ENCODE measurements at places on chromosomes 4 and X.

- DNase-seq, result peak; percentile 27
Measured at GRCh38 chrX:119118780-119119395, 8.7 kb downstream of the KIAA1210 start.

DNA sequence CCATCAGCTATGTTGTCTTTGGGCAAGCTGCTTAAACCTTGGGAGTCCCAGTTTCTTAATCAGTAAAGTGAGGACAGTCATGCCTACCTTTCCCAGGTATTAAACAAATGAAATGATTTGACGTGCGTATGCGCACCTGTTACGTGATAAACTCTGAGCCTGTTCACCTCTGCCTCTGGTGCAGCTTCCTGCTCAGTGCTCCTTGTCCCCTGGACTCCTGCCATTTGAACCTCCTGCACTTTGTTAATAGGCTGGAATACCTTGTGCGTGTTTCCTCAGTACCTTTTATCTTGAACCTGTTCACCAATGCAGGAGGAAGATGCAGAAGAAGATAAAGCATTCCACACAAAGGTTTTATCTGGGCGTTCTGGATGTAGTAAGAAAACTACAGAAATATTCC, 211.9 kb downstream of the CEP135 start:
- no peak for DNase-seq

DNA sequence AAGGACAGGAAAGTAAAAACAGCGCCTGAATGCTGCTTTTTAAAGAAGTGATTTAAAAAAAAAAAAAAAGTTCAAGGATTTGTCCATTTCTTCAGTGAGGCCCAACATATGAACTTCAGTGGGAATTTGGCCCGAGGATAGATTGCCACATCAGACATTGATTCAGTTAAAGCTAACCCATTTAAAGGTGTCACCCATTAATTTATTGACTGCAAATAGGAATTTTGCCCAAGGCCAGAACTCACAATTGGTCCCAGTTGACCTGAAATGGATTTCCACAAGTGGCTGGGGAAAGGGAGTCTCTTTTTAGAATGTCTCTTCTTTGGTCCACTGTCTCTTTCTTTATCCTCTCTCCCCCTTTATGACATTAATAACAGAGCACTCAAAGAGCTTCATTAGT, 86.5 kb upstream of the RPL34 start:
- DNase-seq, result no peak

- DNase-seq, result no peak
Measured at GRCh38 chrX:107710617-107711391, 64.8 kb downstream of the TSC22D3 start.

- no peak for DNase-seq
Measured at GRCh38 chr4:151147000-151147399, 47.6 kb downstream of the RPS3A start.

DNA sequence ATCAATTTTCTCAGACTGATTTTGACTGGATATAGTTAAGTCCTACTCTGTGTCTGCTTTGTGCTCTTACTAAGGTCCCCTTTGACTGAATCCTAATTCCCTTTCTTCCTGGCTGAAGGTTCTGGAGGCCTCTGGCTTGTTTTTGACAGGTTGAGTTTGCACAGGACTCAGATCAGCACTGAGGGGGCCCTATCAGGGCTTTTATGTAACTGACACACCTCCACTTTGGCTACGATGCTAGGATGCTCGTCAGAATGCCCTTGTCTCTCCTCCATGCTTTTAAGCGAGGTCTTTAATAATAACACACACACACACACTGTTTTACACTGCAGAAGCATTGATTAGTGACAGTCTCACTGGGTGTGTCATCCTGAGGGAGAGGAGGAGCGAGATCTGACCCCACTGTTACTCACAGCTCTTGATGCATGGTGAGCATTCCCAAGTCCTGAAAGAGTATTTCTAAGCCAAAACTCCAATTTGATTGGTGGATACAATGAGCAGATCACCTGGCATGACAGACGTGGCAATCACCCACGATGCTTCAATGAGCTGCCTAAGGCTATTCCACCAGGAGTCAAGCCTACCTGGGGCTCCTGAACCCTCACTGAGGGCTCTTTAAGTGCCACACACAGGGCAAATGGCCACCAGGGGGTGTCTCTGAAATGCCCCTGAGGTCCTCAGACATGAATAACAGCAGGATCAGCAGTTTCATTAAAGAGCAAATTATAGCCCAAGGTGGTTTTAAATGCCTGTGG, 130.4 kb upstream of the CPEB2 start:
- peak; percentile 47 for DNase-seq

DNA sequence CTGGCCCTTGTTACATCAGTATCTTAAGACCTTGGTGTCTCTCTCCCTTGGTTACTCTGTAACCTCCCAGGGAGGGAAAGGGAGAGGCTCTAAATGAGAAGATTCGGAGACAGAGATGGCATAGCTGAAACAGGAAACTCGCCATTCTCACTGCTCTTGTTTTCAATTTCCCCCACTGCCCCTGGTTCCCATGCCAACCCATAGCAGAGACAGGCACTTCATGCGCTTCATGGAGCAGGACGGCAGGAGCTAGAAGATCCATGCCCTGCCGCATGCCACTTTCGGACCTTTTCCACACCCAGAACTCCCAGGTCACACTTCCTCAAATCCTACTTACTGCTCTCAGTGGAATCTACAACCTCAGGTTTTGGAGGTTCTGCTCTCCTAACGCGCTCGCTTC, 3.1 kb downstream of the ZMYM3 start:
- DNase-seq, result no peak

DNA sequence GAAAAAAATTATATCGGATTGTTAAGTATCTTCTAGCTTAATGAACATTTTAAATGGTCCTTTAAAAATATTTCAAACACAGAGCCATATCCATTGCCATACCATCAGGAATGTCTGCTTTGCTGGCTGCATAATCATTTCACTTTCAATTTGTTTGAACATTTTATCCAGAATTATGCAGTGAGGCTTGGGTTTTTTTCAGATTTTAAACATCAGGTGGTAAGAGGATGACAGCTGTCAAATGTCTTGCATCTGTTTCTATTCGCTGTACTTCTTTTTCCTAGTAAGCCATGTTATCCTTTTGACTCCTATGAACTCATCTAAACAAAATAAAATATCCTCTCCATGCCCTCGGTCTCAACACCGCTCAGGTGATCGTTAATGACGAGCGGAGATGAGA, 802 bp downstream of the RFC1 start:
- no peak for DNase-seq
